SJCRH30 (cell line): ENCODE measurements at places on chromosomes 2 and 18.
A peak's percentile ranks its signal among the peaks of the same experiment; 100 is the strongest.

DNA sequence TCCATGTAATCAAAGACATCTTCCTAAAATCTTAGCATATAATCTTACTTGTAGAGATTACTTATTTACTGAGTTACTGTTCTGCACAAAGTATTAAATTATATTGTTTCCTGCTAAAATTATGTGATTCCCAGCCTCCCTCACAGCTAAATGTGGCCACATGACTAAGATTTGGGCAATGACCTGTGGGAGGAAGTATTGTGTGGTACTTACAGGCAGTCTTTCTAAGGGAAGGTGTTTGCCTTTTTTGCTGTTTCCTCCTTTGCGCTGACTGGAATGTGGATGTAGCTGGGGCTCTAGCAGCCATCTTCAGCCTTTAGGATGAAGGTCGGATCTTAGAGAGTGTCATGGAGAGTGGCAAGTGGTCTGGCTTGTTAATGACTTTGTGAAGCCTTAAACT is 146.3 kb upstream of the APCDD1 start:
- no peak for DNase-seq

- DNase-seq, result no peak
These were observed 514.5 kb downstream of the LRRTM4 start for GRCh38 chr2:77007686-77008085.

- DNase-seq, result no peak
These were observed 50.3 kb downstream of the SERPINB8 start for GRCh38 chr18:64019922-64020756.

- DNase-seq, result peak; percentile 19
These were observed 37.4 kb downstream of the VAPA start for GRCh38 chr18:9951022-9951859.

- no peak for DNase-seq
These were observed 498.6 kb upstream of the ZEB2 start for GRCh38 chr2:145018502-145018901.

DNA sequence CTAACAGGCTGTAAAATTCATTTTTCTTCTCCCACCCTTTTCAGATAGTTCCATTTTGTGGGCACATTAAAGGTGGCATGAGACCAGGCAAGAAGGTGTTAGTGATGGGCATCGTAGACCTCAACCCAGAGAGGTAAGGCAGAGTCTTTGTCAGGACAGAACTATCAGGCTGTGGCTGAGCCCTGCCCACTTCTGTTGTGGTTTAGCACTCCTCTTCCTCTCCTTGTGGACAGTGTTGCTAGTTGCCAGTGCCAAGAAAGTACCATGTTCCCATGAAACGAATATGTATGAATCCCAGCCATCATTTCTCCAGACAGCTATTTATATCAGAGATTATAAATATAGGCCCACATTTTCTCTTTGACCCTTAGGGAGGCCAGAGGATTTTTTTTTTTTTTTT is 1.6 kb downstream of the LGALSL start:
- no peak for DNase-seq

DNA sequence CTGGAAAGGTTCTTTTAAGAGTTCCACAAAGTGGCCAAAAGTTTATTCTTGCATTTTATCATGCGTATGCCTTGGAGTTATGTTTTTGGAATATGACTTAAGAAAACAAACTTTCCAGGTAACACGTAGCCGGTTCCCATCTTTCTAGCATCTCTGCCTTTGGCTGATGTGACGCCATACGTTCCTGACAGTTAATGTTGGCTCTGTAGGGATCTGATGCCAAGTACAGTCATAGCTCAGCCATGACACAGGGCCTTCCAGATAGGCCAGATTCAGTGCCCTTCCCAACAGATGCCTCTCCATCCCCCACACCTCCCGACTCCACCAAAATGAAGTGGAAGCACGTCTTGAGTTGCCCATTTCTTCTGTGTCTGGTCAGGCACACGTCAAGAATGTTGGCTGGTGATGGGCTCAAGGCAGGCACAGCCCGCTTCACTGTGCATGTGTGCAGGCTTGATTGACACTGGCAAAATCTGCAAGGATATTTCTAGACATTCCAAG is 51.0 kb upstream of the THOC1 start:
- DNase-seq, result no peak

DNA sequence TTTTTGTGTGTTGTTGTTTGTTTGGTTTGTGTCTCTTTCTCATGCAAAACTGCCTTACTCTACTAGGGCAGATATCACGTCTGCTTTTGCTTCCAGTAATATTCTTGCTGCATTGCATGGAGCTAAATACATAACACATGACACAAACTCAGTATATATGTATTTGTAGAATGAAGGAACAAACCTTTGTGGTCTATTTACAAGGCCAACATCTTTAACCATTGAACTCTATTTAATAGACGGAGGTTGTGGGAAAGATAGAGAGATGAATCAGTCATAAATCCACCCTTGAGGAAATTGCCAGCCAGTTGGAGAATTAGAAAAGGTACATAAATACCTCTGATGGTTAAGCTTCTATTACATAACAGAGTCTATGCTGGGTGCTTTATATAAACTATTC is 26.0 kb upstream of the IL1RL1 start:
- DNase-seq, result no peak

- DNase-seq, result no peak
These were observed 19.1 kb downstream of the SERTAD2 start for GRCh38 chr2:64634345-64635267.

- no peak for DNase-seq
These were observed 8.2 kb upstream of the CCDC195 start for GRCh38 chr2:224724331-224724730.

- peak; percentile 3 for DNase-seq
These were observed 166.8 kb downstream of the TPGS2 start for GRCh38 chr18:36661999-36662398.

DNA sequence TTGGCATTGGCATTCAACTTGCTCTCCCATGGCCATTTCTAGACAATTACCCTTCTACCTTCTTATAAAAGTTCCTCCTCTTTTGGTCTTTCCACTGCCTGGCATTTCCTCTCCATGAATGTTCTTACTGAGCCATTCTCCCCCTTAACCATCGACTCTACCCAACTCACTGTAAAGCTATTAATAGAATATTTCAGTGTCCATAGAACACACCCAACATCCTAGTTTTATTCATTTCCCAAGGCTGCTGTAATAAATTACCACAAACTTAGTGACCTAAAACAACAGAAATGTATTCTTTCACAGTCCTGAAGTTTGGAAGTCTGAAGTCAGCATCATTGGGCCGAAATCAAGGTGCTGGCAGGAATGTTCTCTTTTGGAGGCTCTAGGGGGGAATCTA is 170.0 kb upstream of the ATP5MC3 start:
- DNase-seq, result no peak

DNA sequence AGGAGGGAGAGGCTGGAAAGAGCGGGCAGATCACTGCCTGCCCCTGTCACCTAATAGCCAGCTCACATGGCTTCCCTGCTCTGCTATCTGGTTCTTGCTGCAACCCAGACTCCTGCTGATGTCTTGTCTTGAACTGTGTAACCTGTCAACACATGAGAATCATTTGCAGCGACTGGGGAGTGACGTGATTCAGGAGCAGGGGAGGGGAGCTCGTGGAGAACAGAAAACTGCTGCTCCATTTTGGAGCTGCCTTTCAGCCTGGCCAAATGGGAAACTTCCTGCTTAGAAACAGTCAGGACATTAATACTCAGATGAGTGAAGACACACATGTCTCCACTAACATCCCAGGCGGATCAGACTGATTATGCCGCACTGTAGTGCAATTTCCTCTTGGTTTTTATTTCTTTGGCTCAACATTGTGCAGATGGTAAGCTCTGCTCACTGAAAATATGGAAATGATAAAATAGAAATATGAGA is 38.1 kb downstream of the RPL37A start:
- peak; percentile 20 for DNase-seq

GRCh38 chr2:230666885-230667712 is 45.5 kb upstream of the CAB39 start:
- DNase-seq, result peak; percentile 68

GRCh38 chr2:47300081-47300480 is 102.9 kb upstream of the MSH2 start:
- DNase-seq, result no peak

DNA sequence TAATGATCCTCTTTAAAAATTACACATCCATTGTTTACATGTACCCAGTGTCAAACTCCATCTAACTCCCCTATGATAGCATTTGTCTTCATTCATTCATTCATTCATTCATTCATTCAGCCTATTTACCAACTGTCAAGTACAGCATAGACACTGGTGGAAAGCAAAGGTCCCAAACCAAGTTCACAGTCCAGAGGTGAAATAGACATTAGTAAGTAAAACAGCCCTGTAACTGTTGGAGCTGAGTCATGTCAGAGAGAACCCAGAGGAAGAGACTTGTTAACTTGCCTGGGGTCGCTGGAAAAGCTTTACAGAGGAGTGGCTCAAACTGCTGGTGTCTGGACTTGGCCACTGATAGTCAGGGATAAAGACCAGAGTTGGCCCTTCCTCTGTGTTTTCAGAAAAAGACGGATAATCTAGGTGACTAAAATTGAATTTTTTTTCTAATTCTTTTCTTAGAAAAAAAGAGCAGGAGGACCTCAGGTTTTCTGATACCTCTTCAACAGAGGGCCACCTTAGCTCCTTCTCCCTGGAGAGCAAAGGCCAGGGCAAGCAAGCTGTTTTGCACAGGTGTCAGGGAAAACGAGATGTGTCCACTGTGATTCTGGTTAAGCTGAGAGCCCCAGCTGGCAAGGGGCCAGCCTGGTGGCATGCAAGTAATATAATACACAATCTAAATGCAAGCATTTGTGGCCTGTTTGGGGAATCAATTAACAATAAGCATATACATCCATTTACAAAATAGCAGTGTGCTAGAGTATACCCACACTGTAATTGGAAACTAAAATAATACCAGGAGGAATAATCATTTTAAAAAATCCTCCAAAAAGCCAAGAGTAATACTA is 96.7 kb upstream of the SLC14A2 start:
- peak; percentile 23 for DNase-seq

DNA sequence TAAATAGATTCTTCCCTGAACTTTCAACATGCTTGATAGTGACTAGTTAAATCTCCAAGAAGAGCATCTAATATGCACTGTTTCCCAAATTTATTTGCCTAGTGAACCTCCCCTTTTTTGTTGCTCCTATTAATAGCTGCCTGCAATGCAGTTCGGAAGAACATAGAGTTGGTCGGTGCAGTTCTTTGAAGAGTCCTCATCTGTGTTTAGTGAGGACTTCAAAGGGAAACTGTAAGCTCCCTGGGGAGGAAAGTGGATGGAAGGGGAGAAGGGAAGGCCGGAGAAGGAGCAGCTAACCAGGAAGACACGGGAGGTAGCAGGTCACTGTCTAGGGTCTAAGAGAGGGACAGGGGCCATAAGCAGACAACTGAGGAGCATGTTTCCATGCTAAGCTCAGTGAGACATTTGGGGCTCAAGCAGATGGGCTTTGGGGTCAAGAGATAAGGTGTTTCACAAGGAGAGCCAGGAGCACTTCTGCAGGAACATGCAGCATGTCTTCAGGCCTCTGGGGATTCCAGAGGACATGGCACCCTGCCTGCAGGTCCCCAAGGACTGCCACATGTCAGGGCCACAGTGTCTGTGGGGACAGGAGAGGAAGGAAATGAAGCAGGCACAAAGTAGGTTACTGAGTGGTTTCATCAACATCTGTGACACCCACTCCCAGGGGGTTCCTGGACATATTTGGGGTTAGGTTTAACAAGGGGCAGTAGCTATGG is 48.7 kb upstream of the ANXA4 start:
- DNase-seq, result no peak

DNA sequence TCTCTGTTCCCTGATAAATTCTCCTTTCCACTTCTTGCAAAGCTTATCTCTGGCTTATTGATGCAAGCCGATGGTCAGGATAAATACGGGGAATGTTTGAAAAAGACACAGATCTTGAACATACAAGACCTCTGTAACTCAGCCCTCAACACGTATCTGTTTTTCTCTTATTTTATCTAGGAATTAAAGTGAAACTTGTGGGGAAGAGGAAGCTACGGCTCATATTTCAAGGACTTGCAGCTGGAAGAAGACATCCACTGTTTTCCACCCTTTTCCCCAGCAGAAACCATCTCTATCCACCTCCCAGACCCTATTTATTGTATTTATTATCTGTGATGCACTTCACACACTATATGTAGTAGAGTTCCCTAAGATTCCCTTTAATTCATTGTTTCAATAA is 98.4 kb upstream of the TANK start:
- no peak for DNase-seq

DNA sequence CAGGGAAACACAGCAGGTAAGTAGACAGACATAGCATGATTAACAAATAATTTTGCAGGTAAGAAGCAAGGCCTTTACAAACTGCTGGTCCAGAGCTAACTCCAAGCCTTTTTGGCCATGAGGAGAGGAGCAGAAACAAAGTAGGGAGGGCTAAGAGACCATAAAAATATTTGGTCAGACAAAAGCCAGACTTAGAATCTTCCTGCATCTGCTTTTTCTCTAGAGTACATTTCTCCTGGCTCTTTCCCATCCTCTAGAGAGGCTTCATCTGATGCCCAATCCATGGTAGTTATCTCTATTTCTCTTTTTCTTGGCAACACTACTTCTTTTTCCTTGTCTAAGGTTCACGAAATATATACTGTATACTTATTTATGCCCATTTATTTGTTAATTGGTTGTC is 577.1 kb downstream of the PIK3C3 start:
- no peak for DNase-seq

GRCh38 chr2:137801228-137801627 is 163.0 kb upstream of the HNMT start:
- DNase-seq, result no peak

GRCh38 chr18:79479116-79479760 is 83.5 kb downstream of the NFATC1 start:
- no peak for DNase-seq

GRCh38 chr2:14706201-14706600 is 73.7 kb downstream of the LRATD1 start:
- no peak for DNase-seq

- DNase-seq, result no peak
These were observed 91.6 kb downstream of the ACKR3 start for GRCh38 chr2:236661061-236661761.

GRCh38 chr2:234166531-234166930 is 116.0 kb downstream of the SPP2 start:
- no peak for DNase-seq

GRCh38 chr2:193187816-193188215 is 993.1 kb upstream of the TMEFF2 start:
- DNase-seq, result no peak

GRCh38 chr18:61203151-61203550 is 130.1 kb upstream of the CDH20 start:
- no peak for DNase-seq

GRCh38 chr2:85421260-85422071 is 3.0 kb downstream of the SH2D6 start:
- DNase-seq, result no peak

DNA sequence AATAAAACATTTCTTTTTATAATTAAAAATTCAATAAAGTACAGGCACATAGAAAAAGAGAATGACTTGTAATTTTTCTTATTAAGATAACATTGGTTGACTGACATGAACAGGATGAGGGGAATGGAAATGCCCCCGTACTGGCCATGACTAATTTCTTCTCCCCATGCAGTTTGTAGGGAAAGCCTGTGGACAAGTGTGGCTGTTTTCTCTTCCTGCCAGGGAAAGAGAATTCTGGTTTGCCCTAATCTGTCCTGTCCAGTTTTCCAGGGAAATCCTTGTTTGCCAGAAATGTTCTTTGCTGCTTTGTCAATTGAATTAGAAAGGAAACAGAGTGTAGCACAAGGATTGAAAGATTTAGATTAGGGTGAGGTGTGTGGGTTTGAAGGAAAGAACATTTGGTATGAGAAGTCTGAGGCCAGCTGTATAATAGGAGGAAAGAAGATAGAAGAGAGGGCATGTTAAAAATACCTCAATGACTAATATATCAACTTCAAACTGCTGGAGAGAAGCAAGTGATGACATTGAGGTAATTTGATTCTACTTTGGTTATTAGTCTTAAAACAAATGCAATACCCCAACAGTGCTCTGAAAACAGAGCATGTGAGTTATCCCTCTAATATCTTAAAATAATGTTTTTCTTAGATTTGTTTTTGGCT is 593.9 kb upstream of the ZNF804A start:
- DNase-seq, result peak; percentile 86
